ENCODE measurements at places on chromosomes 11 and 22.

DNA sequence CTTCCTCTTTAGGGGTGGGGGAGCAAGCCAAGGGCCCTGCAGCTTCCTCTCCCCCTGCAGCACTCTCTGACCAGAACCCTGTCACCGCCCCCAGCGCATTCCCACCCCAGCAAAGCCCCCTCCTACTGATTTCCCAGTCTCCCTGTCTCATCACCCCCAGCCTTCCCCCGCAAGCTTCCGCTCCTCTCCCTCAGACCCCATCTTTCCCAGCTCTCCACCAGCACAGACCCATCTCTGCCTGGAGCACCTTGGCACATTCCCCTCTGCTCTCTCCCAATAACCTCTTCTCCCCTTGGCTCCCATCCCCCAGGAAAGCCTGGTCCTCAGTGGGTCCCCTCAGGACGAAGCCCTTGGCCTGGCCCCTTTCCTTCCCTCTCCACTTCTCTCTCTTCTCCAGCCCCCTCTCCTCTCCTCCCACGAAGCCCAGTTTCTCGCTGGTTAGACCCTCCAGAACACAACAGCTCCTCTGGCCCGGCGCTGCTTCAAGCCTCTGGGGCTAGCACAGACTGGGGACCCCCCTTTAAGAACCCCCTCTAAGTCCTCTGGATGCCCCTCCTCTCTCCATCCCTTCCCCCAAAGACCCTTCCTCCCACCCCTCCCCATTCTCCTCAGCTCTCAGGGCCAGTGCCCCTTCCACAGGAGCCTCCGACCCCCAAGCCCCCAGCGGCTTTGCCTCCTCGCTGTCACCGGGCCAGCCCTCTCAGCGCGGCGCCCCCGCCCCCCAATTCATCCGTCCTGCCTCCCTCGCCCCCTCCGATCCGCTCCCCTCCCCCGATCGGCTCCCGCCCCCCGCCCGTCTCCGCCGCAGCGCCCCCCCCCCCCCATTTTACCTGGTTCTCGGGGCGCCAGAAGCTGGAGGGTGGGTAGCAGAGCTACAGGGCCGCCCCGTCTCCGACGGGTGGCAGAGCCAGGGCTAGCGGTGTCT lies 594 bp downstream of the NRXN2 start:
- peaks cover 37% of the 10 kb centered on the region for H3K4me1 ChIP-seq
- DNase-seq: peak; percentile 11
- H3K36me3 ChIP-seq: no peaks in the 10 kb centered on the region
- no peak overlapping the region for H3K27ac ChIP-seq
- H3K27me3 ChIP-seq: peaks cover 16% of the 10 kb centered on the region
- H3K4me3 ChIP-seq: peak overlapping the region; percentile 47

DNA sequence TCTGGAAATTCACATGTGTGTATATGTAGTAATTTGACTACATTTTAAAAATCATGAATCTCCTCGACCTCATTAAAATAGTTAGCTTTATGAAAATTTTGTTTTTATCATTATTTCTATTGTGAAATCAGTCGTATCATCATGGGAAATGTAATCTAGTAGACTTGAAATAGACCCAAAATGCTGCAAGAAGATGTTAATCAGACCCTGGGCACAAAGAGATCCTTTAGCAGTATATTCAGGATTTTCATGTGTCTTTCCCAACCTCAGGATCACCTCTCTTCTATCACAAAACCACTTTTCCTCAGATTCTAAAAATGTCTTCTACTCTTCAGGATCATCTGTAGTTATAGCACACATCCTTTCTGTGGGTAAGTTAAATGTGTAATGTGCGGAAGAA lies 74.9 kb upstream of the ADSL start:
- peaks cover 13% of the 10 kb centered on the region for H3K36me3 ChIP-seq
- DNase-seq: no peak
- H3K4me1 ChIP-seq: no peaks in the 10 kb centered on the region
- H3K27ac ChIP-seq: no peak overlapping the region
- no peaks in the 10 kb centered on the region for H3K27me3 ChIP-seq

DNA sequence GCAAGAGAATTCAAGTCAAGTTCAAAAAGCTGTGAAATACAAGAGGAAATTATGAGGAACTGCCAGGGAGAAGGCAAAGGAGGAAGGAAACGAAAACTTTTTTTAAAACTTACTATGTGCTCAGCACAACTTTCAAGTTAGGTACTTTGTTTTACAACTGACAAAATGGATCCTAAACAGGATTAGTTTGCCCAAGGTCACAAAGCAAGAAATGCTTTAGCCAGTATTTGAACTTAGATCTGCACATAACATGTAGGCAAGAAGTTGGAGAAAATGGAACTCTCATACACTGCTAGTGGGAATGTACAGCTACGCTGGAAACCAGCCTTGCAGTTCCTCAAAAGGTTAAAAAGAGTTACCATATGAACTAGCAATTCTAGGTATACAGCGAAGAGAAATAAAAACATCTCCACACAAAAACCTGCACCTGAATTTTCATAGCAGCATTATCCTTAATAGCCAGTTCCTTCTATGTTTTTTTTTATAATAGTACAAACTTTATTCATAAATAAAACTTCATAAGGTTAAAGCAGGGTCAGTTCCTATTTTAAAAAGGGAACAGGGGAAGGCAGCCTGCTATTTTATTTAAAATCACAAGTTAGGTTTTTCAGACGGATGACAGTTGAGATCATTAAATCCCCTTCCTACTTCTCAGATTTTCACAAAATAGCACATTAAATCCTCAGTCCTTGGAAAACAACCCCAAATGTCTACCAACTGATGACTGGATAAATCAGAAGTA lies 19.2 kb downstream of the DDX6 start:
- H3K27me3 ChIP-seq: no peaks in the 10 kb centered on the region
- H3K36me3 ChIP-seq: peaks cover 40% of the 10 kb centered on the region
- H3K4me3 ChIP-seq: no peak overlapping the region
- H3K27ac ChIP-seq: peak overlapping the region; percentile 78
- no peak for DNase-seq

GRCh38 chr11:124198897-124199296 lies 15.8 kb downstream of the OR10D3 start:
- DNase-seq: no peak
- H3K4me3 ChIP-seq: no peak overlapping the region
- no peaks in the 10 kb centered on the region for H3K36me3 ChIP-seq
- no peak overlapping the region for H3K27ac ChIP-seq
- no peaks in the 10 kb centered on the region for H3K27me3 ChIP-seq

DNA sequence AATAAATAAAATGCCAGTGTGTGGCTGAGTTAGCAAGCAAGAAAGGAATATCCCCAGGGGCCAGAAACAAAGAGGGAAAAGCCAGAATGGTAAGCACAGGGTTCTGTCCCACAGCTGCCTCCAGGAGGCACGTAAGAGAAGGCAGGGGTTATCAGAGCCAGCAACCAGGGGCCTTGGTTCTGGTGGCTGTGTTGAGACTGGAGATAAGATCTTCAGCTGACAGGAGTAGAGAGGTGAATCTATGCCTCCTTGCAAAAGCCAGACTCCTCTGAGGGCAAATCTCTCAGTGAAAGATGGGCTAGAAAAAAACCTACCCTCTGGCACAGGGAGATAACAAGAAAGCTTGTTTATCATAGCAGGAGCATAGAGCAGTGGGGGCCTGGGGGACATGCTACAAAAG lies 29.8 kb upstream of the NFAM1 start:
- DNase-seq: no peak
- peaks cover 20% of the 10 kb centered on the region for H3K4me1 ChIP-seq
- H3K27me3 ChIP-seq: no peaks in the 10 kb centered on the region
- H3K36me3 ChIP-seq: no peaks in the 10 kb centered on the region
